ENCODE measurements at places on chromosomes 5 and 9.

DNA sequence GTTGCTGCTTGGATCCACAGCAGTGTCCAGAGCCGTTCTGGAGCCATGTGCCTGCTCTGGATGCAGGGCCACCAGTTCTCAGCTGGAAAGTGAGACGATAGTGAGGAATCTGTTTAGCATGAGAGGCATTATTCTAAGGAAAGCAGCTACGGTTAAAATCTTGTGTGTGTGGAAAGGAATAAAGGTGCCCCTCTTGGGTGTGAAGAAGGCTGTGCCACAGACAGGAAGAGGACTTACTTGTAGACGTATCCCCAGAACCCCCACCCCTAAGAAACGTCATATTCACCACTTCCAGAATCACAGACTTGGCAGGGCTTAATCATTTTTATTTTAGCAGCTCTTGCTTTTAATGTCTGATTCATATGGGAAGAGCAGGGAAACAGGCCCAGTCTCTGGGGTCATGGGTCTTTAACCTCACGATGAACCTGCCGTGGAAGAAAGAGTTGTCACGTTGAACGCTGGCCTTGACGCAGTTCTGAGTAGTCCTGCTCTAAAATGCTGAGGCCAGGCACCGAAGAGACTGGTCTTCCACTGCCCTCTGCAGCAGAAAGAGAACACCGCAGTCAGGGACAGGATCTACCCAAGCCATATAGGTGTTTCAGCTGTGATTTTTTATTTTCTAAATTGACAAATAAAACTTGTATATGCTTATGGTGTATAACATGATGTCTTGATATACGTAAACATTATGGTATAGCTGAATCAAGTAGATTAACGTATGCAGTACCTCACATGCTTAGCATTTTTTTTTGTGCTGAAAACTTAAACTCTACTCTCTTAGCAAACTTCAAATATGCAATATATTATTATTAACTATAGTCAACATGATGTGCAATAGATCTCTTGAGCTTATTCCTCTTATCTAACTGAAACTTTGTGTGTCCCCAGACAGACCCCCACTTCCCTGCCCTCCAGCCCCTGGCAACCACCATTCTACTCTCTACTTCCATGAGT, 38.8 kb downstream of the CARTPT start:
- DNase-seq = peak; percentile 44

- no peak for DNase-seq
Observed at GRCh38 chr5:133347039-133347438, 265.3 kb downstream of the FSTL4 start.

DNA sequence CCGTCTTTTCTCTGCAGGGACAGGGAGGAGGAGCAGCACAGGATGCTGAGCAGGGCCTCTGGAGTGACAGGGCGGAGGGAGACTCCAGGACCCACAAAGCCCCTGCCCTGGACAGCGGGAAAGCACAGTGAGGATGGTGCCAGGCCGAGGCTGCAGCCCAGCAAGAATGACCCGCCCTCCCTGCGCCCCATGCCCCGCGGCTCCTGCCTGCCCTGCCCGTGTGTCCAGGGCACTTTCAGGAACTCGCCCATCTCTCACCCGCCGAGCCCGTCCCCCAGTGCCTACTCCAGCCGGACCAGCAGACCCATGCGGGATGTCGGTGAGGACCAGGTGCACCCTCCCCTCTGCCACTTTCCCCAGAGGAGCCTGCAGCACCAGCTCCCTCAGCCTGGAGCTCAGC, 9.1 kb upstream of the EXOC3 start:
- no peak for DNase-seq

GRCh38 chr9:83405759-83406158, 132.4 kb downstream of the FRMD3 start:
- DNase-seq = no peak

DNA sequence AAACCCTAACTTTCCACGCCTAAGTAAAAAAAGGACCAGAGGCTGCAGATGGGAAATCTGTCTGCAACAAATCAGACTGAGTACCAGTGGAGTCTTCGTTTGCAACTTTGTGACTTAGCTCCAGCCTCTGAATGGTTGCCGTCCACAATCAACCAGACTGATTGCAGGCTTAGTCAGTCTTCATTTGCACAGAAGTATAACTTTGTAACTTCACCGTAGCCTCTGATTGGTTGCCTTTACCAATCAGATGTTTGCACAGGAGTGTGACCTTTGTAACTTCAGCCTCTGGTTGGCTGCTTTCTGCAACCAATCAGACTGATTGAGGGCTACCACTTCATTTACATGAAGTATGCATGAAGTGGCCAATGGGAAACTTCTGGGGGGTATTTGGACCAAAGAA, 53.7 kb downstream of the TGFBR1 start:
- DNase-seq = no peak
